SJCRH30 (cell line): ENCODE measurements at places on chromosomes 16 and 17.

DNA sequence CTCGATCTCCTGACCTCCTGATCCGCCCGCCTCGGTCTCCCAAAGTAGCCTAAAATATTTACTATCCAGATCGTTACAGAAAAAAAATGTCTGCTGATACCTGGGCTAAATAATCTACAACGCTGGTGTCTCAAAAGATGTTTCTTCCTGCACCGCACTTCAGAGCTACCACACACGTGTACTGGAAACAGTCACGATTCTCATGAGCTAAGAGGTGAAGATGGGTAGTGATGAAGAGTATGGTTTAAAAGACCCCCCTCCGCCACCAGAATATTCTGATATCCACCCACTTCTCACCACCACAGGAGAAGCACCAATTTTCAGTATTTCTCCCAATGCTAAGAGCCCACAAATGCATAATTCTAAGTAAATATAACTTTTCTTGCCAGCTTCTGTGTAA lies 50.2 kb downstream of the SMG6 start:
- no peaks in the 10 kb centered on the region for H3K36me3 ChIP-seq
- H3K27me3 ChIP-seq, result no peaks in the 10 kb centered on the region
- no peaks in the 10 kb centered on the region for H3K4me1 ChIP-seq
- no peak overlapping the region for H3K4me3 ChIP-seq
- H3K27ac ChIP-seq, result no peak overlapping the region
- DNase-seq, result no peak

DNA sequence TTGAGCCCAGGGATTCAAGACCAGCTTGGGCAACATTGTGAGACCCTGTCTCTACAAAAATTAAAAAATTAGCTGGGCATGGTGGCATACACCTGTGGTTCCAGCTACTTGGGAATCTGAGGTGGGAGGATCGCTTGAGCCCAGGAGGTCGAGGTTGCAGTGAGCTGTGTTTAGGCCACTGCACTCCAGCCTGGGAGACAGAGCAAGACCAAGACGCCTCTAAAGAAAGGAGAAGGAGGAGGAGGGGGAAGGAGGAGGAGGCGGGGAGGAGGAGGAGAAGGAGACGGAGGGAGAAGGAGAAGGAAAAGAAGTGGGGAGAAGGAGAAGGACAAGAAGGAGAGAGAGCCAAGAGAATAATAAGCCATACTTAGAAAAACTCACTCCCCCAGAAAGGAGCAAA lies 35.9 kb downstream of the STXBP4 start:
- no peaks in the 10 kb centered on the region for H3K4me1 ChIP-seq
- H3K27me3 ChIP-seq, result no peaks in the 10 kb centered on the region
- no peak for DNase-seq
- no peak overlapping the region for H3K4me3 ChIP-seq

DNA sequence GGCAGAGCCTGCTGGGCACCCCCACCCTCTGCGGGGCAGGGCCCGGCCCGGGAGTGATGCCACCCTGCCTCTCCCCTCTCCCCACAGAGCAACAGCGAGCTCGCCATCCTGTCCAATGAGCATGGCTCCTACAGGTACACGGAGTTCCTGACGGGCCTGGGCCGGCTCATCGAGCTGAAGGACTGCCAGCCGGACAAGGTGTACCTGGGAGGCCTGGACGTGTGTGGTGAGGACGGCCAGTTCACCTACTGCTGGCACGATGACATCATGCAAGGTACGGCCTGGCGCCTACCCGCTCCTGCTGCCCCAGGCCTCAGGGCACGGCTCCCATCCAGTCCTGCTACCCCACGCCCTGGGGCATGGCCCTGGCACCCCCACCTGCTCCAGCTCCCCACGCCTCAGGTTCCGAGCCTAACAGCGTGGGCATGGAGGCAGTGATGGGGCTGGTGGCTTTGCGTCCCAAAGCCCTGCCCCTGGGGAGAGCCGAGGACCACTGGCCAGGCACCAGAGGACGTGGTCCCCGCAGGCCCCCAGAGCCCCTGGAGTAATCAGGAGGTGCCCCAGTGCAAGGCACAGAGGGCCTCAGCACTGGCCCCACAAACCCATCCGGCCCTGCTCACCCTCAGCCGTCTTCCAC lies 38.4 kb downstream of the TSC2 start:
- DNase-seq, result no peak
- H3K27ac ChIP-seq, result no peak overlapping the region
- no peak overlapping the region for H3K4me3 ChIP-seq
- no peaks in the 10 kb centered on the region for H3K4me1 ChIP-seq
- no peaks in the 10 kb centered on the region for H3K27me3 ChIP-seq

DNA sequence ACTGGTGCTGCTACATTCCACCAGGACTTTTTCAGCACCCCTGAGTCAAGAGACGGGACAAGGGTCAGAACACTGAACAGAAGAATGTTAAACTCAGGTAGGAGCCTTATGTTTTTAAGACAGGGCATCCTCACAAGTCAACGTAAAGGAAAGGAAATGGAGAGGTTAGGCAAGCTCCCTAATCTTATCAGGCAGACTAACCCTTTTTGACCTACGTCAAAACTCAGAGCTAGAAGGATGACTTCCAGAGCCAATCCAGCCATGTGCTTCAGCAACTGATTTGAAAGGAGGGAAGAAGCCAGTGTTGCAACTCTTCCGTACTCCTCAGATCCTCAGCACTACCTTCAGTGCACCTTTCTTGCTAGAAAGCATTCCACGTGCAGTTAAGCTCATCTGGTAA lies 46.8 kb downstream of the REXO5 start:
- no peaks in the 10 kb centered on the region for H3K4me1 ChIP-seq
- no peak overlapping the region for H3K27ac ChIP-seq
- H3K36me3 ChIP-seq, result peaks cover 14% of the 10 kb centered on the region

- peak overlapping the region; percentile 9; the same call in 1 of the 2 replicates for H3K27ac ChIP-seq
- H3K27me3 ChIP-seq, result no peaks in the 10 kb centered on the region
- H3K4me3 ChIP-seq, result no peak overlapping the region
- H3K4me1 ChIP-seq, result peaks cover 46% of the 10 kb centered on the region
- H3K36me3 ChIP-seq, result no peaks in the 10 kb centered on the region
These were observed 12.1 kb downstream of the NHERF1 start for GRCh38 chr17:74760404-74761105.

DNA sequence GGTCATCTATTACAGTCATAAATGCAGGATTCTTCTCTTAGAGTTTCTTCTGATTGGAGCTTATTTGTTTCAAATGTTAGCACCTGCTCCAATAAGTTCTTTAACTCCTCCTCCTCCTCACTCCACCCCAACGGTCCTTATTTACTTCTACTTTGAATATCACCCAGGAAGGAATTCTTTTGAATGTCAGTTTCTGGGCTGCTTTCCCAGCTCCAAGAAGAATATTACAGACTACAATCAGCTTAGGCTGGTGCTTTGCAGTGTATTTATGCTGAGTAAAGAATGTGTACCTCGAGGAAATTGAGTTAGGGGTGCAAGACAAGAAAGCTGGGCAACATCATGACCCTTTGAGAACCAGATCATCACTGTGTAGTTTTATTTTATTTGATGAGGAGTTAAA lies 30.8 kb downstream of the MAP3K3 start:
- no peak for DNase-seq
- no peak overlapping the region for H3K27ac ChIP-seq
- peaks cover 10% of the 10 kb centered on the region for H3K36me3 ChIP-seq

- no peak for DNase-seq
- H3K4me1 ChIP-seq, result no peaks in the 10 kb centered on the region
- H3K4me3 ChIP-seq, result no peak overlapping the region
- H3K27me3 ChIP-seq, result no peaks in the 10 kb centered on the region
These were observed 128.5 kb downstream of the CA10 start for GRCh38 chr17:52030052-52030451.

DNA sequence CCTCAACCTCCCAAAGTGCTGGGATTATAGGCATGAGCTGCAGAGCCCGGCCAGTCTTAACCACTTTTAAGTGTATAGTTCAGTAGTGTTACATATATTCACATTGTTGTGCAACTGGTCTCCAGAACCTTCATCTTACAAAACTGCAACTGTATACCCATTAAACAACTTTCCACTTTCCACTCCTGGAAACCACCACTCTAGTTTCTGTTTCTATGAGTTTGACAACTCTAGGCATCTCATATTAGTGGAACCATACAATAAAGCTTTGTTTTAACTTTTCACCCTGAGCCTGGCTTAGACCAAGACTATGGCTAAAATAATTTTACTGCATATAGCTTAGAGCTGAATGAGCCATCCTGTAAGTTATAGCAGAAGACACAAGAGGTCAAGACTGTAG lies 108.0 kb upstream of the GOT2 start:
- no peaks in the 10 kb centered on the region for H3K36me3 ChIP-seq
- no peak overlapping the region for H3K4me3 ChIP-seq
- no peak overlapping the region for H3K27ac ChIP-seq
- no peaks in the 10 kb centered on the region for H3K27me3 ChIP-seq
- no peaks in the 10 kb centered on the region for H3K4me1 ChIP-seq

- H3K27me3 ChIP-seq, result no peaks in the 10 kb centered on the region
- no peaks in the 10 kb centered on the region for H3K36me3 ChIP-seq
- H3K4me1 ChIP-seq, result no peaks in the 10 kb centered on the region
- DNase-seq, result no peak
These were observed 213.7 kb downstream of the COPRS start for GRCh38 chr17:31645351-31645750.

DNA sequence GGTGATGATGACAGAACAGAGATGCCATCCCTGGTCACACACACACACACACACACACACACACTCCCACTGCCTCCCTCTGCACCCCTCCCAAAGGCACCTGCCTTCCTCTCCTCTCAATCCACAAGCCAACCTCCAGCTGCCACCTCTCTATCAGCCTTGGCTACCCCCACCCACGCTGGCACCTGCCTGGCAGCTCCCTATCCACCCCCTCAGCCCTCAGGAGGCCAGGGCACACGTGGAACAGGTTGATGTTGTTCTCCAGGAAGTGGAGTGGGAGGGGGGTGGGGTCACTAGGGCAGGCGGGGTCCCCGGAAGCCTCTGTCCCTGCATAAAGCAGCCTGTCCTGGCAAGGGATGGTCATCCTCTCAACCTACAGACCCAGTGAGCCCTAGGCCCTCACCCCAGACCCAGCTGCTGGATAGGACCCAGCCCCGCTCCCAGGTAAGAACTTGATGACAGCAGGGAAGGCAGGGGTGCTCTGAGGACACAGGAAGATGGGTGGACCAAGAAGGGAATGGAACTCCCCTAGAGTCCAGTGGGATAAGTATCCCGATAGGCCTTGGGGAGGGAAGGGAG lies at the start of gene GSDMA:
TSS of gene GSDMA (plus strand) at position 363 of the 579 bp plus-strand sequence. CDS start 2,684 bp downstream, outside the sequence.
- H3K27ac ChIP-seq, result no peak within 1 kb of the TSS
- no peak for DNase-seq
- H3K4me3 ChIP-seq, result no peak within 1 kb of the TSS
- 0 out of 2 replicates have a peak, but pooled peaks cover 4% of the 10 kb centered on the region for H3K27me3 ChIP-seq

- no peaks in the 10 kb centered on the region for H3K4me1 ChIP-seq
- no peaks in the 10 kb centered on the region for H3K27me3 ChIP-seq
- no peak overlapping the region for H3K27ac ChIP-seq
- DNase-seq, result no peak
These were observed 240.3 kb upstream of the GSE1 start for GRCh38 chr16:85372627-85373372.

DNA sequence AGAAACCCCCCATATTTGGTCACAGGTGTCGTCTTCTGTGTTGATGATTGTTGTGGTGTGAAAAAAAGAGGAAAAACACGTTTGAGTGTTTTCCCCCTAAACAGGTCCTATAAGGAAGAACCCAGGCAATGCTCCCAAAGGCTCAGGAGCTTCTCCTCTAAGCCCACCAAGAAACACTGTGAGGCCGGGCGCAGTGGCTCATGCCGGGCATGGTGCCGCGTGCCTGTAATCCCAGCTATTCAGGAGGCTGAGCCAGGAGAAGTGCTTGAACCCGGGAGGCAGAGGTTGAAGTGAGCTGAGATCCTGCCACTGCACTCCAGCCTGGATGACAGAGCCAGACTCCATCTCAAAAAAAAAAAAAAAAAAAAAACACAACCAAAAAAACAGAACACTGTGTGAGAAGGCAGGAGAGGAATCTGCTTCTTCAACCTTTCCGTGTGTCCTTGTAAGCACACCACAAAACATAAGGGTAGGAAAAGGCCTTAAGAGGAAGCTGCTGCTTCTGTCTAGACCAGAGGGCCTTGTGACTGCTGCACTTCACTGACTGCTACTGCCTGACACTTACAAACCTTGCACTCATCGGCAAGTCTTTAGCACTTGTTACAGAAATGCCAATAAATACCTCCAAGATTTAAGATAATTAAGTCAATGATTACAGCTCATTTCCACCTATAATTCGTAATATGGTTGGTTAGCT lies 9.3 kb downstream of the JPT1 start:
- no peaks in the 10 kb centered on the region for H3K27me3 ChIP-seq
- H3K36me3 ChIP-seq, result peaks cover 88% of the 10 kb centered on the region
- DNase-seq, result no peak
- H3K27ac ChIP-seq, result no peak overlapping the region
- H3K4me3 ChIP-seq, result no peak overlapping the region
- no peaks in the 10 kb centered on the region for H3K4me1 ChIP-seq

DNA sequence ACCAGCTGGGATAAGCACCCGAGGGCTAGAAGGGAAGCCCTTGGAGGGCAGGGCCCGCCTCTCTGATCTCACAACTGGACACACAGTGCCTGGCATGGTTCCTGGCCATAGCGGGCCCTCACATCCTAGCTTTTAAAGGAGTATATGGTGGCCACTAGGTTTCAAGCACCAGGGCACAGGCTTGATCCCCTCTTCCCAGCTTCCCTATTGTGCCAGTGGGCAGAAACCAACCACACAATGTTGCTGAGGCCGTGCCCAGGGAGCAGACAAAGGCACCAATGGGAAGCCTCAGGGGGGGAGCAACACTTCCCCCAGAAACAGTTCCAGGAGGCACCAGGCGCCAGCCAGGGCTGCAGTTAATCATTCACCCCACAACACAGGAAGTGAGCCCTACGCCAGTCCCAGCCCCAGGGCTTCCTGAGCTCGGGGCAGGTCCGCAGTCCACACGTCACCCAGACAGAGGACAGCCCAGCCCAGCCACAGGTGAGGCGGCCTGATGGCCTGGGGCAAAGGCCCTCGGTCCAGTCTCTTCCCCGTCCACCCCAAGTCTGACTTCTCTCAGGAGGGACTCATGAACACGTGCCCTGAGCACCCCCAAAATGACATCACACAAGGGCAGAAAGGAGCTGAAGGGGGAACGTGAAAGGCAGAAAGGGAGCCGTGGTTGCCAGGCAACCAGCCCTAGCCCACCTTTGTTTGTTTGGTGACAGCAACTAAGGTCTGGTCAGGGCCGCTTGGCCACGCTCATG lies 12.8 kb downstream of the SMIM5 start:
- no peak overlapping the region for H3K27ac ChIP-seq
- DNase-seq, result no peak
- H3K36me3 ChIP-seq, result peaks cover 10% of the 10 kb centered on the region

GRCh38 chr16:17970816-17971331 lies 365.7 kb downstream of the NPIPA8 start:
- no peak overlapping the region for H3K4me3 ChIP-seq
- no peaks in the 10 kb centered on the region for H3K27me3 ChIP-seq
- H3K27ac ChIP-seq, result no peak overlapping the region
- H3K36me3 ChIP-seq, result no peaks in the 10 kb centered on the region

GRCh38 chr16:24077966-24078365 lies 178.2 kb upstream of the CACNG3 start:
- no peaks in the 10 kb centered on the region for H3K36me3 ChIP-seq
- H3K27ac ChIP-seq, result no peak overlapping the region
- H3K4me1 ChIP-seq, result no peaks in the 10 kb centered on the region
